ENCODE measurements at places on chromosomes 7 and 10.

- DNase-seq, result peak; percentile 24
Measured at GRCh38 chr10:133275684-133276092, 980 bp downstream of the ADAM8 start.

- no peak for DNase-seq
Measured at GRCh38 chr7:7231000-7231399, 48.7 kb downstream of the C1GALT1 start.

- DNase-seq, result peak; percentile 45
Measured at GRCh38 chr7:1671594-1672451, 1.7 kb downstream of the ELFN1 start.

GRCh38 chr10:110355922-110356627 lies 51.4 kb upstream of the SMNDC1 start:
- no peak for DNase-seq

GRCh38 chr10:30984563-30985328 lies 46.9 kb downstream of the ZNF438 start:
- DNase-seq, result no peak

GRCh38 chr10:47340608-47341170 lies 7.5 kb upstream of the RBP3 start:
- no peak for DNase-seq

- DNase-seq, result no peak
Measured at GRCh38 chr10:47176206-47176902, 123.6 kb upstream of the GDF10 start.

DNA sequence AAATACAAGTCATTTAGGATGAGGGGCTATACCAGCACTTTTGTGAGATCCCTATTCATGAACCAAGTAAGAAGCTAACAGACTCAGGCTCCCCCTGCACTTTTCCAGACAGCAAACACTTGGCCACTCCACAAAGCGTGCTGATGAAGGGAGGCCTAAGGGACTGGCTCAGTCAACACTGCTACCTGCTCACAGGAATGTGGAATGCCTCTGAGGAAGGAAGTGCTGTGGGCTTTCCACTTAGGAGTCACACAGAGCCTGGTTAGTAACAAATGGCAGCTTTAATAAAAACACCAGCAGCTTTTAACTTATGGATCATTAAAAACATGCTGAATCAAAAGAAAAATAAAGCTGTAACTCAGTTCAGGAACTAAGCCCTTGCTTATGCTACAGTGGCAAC lies 15.0 kb downstream of the UROS start:
- no peak for DNase-seq

DNA sequence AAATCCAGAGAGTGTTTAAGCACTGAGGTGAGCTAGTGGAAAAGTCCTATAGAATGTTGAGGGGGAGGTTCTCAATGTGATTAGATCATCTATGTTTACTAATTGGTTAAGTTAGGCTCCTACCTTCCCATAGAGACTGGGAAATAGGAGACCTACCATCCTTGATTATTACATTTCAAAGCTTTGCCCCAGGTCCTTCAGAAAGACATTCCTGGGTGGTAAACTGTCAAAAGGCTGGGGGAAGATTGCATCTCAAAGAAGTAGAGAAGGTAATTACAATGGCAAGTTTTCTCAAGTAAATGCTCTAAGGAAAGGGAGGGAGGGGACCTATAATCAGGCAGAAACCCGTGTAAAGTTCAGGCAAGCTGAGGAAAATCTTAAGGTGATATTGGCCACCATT lies 247.8 kb upstream of the SMIM30 start:
- DNase-seq, result no peak

DNA sequence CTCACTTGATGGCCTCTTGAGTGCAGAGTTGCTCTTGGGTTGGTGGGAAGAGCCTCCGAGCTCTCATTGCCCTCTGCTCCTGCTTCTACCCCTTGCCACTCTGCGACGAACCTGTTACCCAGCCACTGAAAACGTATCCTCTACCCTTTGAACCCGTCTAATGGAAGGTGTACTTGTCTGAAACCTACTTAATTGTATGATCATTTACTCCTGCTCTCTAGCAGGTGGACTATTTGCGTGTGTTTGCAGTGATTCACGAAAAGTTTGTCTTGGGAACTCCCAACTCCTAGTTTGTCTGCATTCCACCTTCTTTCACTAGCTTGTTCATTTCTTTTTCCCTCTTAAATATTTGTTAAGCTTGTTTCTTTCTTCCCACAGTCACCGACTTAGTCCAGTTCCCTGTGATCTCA lies 503 bp downstream of the CROT start:
- DNase-seq, result no peak

DNA sequence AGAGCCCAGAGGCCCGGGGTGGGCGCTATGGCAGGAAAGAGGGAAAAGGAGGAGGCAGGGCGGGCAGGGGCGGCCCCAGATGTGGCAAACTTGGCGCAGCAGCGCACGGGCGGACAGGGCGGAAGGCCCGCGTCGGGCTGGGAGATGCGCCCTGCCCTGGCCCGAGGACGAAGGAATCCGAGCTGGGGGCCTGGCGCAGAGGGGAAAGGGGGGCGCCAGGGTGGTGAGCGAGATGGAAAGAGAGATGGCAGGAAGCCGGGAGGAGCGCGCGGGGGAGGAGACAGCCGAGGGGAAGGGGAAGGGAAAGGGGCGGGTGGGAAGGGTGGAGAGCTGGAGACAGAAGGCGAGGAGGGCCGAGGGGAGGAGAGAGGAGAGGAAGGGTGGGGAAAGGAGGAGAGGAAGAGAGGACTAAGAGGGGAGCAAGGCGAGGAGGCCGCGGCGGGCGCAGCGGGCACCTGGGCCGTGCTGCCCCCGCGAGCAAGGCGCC lies at the start of gene MARVELD1:
Gene MARVELD1 (plus strand): TSS at position 392 of the 487 bp plus-strand sequence. CDS start 147 bp downstream, outside the sequence.
- DNase-seq, result no peak

DNA sequence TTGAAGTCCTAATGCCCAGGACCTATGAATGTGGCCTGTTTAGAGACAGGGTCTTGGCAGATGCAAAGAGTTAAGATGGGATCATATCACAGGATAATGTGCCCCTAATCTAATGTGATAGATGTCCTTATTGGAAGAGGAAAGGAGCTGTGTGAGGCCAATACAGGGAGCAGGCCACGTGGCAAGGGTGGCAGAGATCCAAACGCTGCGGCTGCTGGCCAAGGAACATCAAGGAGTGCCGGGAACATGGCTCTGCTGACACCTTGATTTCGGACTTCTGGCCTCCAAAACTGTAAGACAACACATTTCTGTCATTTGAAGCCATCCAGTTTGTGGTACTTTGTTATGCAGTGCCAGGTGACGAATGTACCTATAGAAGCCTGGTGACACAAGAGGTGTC lies 37.7 kb upstream of the EZH2 start:
- no peak for DNase-seq

DNA sequence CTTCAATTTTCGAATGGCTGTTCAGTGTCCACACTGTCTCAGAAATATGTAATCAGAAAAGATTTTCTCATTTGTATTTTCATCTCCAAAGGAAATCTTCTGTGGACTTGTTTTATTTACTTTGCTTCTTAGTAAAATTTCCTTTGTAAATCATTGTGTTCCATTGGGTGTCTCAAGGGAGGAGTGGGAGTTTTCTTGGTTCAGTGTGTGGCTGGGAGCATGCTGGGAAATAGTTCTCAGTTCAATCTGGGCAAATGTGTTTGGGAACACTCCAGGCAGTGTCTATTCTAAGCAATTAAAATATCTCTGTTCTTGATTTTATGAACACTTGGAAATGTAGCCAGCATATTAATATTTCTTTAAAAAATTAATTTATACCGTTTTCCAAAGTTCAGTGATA lies 1019.8 kb downstream of the CNTNAP2 start:
- DNase-seq, result no peak

- DNase-seq, result no peak
Measured at GRCh38 chr7:3678314-3678810, 377.3 kb downstream of the SDK1 start.

DNA sequence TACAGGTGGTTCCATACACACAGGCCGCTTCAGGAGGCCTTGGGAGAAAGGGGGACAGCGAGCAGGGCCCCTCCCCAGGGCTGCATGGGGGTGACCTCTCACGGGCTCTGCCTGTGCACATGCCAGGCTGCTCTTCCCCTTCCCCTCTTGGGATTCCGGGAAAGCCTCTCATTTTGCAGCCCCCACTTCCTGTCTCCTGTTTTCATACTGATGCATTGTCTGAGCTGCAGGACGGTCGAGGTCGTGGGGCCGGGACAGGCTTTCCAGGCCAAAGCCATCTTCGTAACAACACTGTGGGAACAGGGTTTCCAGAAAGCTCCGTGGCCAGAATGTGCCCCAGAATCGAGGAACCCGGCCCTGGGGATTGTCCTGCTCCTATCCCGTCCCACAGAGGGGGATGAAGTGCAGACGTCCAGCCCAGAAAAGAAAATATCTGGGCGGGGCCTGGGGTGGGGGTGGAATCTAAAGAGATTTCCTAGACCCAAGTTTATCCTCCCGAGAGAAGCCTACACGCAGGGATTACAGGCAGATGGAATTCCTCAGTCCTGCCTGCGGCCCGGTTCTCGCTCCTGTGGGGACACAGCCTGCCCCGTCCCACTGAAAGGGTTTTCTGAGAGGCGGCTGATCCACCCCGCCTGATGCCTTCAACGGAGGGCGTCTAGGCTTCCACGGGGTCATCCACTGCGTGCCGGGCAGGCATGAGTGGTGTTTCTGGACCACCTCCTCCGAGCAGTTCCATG lies 29.5 kb upstream of the DNAAF5 start:
- DNase-seq, result peak; percentile 37

DNA sequence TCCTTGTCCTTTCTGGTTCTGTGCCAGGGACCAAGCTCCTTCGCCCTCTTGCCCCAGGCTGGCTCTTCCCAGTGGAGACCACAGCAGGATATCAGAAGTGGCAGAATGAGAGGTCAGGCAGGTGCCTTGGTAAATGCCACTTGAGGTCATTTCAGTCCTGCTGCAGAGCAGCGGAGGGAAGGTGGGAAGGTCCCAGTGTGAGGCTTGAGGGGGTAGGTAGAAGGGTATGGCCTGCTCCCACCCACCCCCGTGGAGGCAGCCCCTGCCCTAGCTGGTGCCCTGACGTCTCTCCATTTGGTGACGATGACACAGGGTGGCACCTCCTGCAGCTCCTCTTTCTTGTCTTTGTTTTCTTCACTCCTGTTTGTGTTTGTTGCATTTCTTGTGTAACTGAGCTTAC lies 538.8 kb downstream of the TCERG1L start:
- DNase-seq, result no peak

DNA sequence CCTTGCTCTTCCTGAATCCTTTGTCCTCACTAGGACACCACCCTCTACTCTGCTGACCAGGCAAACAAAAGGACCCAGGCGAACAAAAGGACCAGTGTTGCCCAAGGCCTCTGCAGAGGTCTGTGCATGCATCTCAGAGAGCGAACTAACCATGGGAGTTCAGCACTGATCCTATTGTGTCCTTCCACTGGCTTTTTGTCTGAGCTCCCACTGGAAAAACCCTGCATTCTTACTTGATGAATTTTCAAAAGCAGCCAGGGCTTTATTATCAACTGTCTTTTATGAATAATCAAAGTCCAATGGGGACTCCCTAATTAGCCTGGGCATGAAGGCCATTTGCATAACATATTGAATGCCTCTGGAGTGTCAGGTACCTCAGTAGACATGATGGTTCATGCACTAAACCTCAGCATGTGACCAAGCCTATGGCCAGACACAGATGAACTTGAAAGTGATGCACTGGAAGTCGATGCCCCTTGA lies 140.6 kb downstream of the KCNMA1 start:
- DNase-seq, result no peak

- DNase-seq, result peak; percentile 80
Measured at GRCh38 chr7:6589829-6590644, at the start of gene INTS15. TSS of gene INTS15 (plus strand) at chr7:6590021. CDS start at chr7:6590284, 263 bp downstream.

GRCh38 chr10:68959695-68960527 lies 3.9 kb downstream of the DDX21 start:
- no peak for DNase-seq
